ENCODE measurements at places on chromosomes 4 and X.
A peak's percentile ranks its signal among the peaks of the same experiment; 100 is the strongest.

- H3K36me3 ChIP-seq = peaks cover 6% of the 10 kb centered on the region
- peak; percentile 71 for DNase-seq
- no peaks in the 10 kb centered on the region for H3K4me1 ChIP-seq
- H3K27me3 ChIP-seq = peaks cover under 1% of the 10 kb centered on the region
- no peak overlapping the region for H3K27ac ChIP-seq
Observed at GRCh38 chrX:107454302-107454701, 4.8 kb downstream of the FRMPD3 start.

GRCh38 chr4:20395160-20395773 lies 143.6 kb downstream of the SLIT2 start:
- H3K36me3 ChIP-seq = no peaks in the 10 kb centered on the region
- H3K27me3 ChIP-seq = no peaks in the 10 kb centered on the region
- H3K4me1 ChIP-seq = no peaks in the 10 kb centered on the region
- no peak overlapping the region for H3K4me3 ChIP-seq
- peak; percentile 68 for DNase-seq
- no peak overlapping the region for H3K27ac ChIP-seq

GRCh38 chr4:1775731-1776500 lies 17.2 kb upstream of the FGFR3 start:
- no peak overlapping the region for H3K4me3 ChIP-seq
- no peaks in the 10 kb centered on the region for H3K27me3 ChIP-seq
- DNase-seq = peak; percentile 37
- peaks cover 6% of the 10 kb centered on the region for H3K4me1 ChIP-seq
- no peak overlapping the region for H3K27ac ChIP-seq

DNA sequence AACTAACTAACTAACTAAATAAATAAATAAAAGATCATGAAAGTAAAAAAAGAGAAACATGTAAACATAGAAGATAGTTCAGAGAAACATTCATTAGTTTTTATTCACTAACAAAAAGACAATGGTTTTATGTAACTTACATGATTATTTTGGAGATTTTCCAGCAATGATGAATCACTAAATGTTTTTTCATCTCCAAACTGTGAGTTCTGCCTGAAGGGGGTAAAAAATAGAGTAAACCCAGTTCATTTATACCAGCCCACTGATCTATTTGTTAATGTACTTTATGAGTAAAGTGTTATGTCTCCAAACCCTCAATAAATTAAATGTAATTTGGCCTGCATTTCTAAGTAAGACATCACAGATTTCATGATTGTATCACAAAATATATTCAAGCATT lies 101.1 kb downstream of the ATP8A1 start:
- H3K27me3 ChIP-seq = peaks cover 17% of the 10 kb centered on the region
- H3K36me3 ChIP-seq = no peaks in the 10 kb centered on the region
- no peak overlapping the region for H3K4me3 ChIP-seq
- no peak overlapping the region for H3K27ac ChIP-seq

DNA sequence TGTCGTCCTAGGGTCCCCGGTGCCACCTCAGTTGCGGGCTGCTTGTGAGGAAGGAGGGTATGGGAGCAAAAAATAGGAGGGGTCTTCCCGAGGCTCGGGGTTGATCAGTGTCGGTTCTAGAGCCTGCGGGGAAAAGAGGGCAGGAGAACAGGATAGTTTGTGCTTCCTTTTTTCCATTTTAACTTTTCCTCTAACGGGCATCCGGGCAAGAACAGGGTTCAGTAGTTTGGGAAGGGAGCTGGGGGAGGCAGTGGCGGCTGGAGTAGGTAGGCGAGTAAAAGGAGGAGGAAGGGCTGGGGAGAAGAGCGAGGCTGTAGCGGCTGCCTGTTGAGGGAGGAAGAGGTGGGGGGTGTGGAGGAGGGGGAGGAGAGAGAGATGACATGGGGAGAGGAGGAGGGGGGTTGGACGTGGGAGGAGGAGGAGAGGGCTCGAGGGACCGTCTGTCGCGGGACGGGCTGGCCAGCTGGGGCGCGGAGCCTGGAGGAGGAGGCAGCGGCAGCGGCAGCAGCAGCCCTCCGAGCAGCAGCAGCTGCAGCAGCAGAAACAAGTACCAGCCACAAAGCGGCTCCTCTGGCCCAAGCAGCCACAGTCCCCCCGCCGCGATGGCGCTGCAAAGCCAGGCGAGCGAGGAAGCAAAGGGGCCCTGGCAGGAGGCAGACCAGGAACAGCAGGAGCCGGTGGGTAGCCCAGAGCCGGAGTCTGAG lies at the start of gene SLC16A2:
TSS of gene SLC16A2 (plus strand) at position 458 of the 704 bp plus-strand sequence. CDS start at position 603, 145 bp downstream.
- H3K27ac ChIP-seq = peak within 1 kb of the TSS; percentile 56
- H3K27me3 ChIP-seq = peaks cover 11% of the 10 kb centered on the region
- peak; percentile 69 for DNase-seq
- no peaks in the 10 kb centered on the region for H3K36me3 ChIP-seq
- peak within 1 kb of the TSS; percentile 89 for H3K4me3 ChIP-seq
- no peaks in the 10 kb centered on the region for H3K4me1 ChIP-seq

- peaks cover 29% of the 10 kb centered on the region for H3K27me3 ChIP-seq
- peaks cover 21% of the 10 kb centered on the region for H3K36me3 ChIP-seq
- peaks cover 13% of the 10 kb centered on the region for H3K4me1 ChIP-seq
Observed at GRCh38 chrX:31260351-31260750, 188.5 kb upstream of the FTHL17 start.

DNA sequence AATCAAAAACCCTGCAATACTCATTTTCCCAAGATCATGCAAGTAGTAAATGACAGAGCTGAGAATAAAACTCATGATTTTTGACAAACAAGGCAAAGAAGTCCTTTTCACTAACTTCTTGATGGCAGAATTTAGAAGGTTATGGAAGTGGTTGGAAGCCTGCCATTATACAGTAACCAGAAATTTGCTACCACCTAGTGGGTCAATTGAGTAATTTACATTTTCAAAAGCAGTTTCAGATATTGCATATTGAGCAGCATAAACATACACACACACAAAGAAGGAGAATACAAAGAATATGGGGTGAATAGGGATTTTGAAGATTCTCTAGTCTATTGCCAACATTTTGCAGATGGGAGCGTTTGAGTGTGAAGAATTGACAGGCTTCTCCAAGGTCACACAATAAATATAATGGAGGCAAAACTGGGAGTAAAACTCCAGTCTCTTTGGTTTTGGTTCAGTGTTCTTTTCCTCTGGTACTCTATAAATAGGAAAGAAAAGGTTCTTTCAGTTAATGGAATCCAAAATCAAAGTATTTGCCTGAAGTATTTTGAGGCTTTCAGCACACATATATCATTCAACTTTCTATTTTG lies 70.2 kb downstream of the GC start:
- H3K4me1 ChIP-seq = no peaks in the 10 kb centered on the region
- H3K27me3 ChIP-seq = peaks cover 20% of the 10 kb centered on the region
- no peak overlapping the region for H3K4me3 ChIP-seq

DNA sequence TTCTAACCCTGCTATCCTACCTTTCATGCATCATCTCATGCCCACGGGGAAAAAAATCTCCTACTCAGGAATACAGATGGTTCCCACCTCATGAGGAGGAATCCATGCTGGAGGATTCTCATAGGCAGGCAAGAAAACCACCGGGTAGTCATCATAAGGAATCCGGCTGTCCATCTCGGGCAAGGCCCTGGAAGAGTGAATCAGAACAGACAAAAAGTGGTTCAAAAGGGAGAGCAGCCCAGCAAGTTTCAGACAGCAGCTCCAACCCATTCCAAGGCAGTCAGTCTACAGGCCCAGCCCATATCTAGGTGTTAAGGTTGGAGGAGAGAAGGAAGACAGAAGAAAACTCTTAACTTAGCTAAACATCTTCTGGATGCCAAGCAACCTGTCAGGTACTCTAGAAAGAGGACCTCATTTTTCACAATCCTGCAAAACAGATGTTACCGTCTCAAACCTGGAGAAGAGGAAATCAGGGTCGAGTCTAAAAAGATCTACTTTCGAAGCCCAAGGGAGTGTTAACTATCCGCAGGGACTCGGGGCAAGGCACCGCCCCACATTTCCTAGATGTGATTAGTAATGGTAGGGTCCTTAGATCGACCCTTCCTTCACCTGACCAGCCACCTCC lies 447 bp downstream of the PDZD11 start:
- peak overlapping the region; percentile 84 for H3K4me3 ChIP-seq
- DNase-seq = no peak
- H3K36me3 ChIP-seq = peaks cover 15% of the 10 kb centered on the region
- H3K27ac ChIP-seq = peak overlapping the region; percentile 53
- H3K4me1 ChIP-seq = peaks cover 6% of the 10 kb centered on the region

DNA sequence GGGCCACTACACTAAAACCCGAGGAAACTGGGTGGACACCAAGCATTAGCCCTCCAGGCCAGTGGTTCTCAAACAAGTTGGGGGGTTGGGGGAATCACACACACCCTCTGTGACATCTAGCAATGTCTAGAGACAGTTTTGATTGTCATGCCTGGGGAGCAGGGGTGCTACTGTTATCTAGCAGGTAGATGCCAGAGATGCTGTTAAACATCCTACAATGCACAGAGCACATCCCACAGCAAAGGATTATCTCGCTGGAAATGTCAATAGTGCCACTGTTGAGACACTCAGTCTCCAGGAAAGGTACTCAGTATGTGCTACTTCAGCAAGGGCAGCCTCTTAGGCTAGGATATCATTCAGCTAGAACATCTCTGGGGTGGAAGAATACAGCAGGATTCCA lies 1.3 kb downstream of the SMC1A start:
- H3K4me3 ChIP-seq = peak overlapping the region; percentile 76
- H3K27ac ChIP-seq = peak overlapping the region; percentile 94
- DNase-seq = no peak
- H3K27me3 ChIP-seq = no peaks in the 10 kb centered on the region
- peaks cover 13% of the 10 kb centered on the region for H3K36me3 ChIP-seq
- peaks cover 18% of the 10 kb centered on the region for H3K4me1 ChIP-seq

DNA sequence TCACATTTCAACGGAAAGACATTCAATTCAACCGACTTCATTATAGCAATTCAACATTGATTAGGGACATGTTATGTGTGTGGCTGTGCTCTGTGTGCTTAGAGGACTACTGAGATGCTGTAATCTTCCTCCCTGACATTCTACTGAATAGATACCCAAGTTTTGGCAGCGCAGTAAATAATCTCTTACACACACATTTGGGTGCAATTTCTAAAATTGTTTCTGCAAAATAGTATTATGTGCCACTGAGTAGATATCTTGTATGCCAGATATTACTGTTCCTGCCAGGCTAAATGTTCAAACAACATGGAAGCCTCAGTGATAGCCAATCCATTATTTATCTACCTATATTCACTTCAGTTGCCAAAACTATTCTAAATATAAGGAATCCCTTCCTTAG lies 41.3 kb downstream of the RTL9 start:
- H3K36me3 ChIP-seq = no peaks in the 10 kb centered on the region
- no peak overlapping the region for H3K27ac ChIP-seq
- H3K4me1 ChIP-seq = peaks cover 33% of the 10 kb centered on the region
- H3K4me3 ChIP-seq = no peak overlapping the region

GRCh38 chrX:119871245-119871598 lies 311 bp downstream of the RNF113A start:
- H3K4me1 ChIP-seq = no peaks in the 10 kb centered on the region
- peak overlapping the region; percentile 83 for H3K27ac ChIP-seq
- peak; percentile 25 for DNase-seq
- no peaks in the 10 kb centered on the region for H3K27me3 ChIP-seq

DNA sequence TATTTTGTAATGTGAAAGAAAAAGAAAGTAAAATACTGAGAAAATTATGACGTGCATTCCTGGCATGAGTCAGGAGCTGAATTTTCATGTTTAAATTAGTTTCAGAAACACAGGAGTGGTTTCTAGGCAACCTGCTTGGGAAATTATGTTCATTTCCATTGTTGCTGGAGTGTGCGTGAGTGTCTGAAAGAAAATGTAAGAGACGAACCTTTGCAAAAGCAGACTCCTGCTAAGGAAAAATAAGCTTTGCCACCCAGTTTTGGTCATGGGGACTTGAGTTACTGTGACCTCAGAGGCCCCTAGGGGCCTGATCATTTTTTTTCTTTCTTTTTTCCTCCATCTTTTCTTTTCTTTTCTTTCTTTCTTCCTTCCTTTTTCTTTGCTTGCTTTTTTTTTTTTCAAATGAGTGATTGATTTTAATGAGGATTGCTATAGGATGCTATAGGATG lies 18.8 kb upstream of the CHRNA9 start:
- peaks cover 14% of the 10 kb centered on the region for H3K36me3 ChIP-seq
- peak; percentile 92 for DNase-seq
- peak overlapping the region; percentile 100 for H3K27ac ChIP-seq
- H3K27me3 ChIP-seq = no peaks in the 10 kb centered on the region

DNA sequence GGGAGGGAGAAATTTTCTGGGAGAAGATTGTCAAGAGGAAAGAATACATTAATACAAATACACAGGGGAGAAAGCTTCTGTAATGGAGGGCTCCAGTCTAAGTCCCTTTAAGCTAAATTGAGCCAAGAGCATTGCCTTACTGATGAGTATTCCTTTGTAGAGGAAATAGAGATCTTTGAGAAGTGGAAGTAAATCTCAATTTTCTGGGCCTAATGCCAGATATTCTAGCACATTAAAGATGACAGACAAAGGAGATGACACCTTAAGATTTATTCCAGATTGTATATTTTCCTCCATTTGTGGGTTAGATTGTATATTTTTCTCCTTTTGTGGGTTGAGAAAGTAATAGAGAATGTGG lies 28.5 kb upstream of the SMAD1 start:
- no peaks in the 10 kb centered on the region for H3K36me3 ChIP-seq
- peaks cover 17% of the 10 kb centered on the region for H3K4me1 ChIP-seq
- no peak overlapping the region for H3K27ac ChIP-seq
- H3K27me3 ChIP-seq = no peaks in the 10 kb centered on the region

- no peak overlapping the region for H3K4me3 ChIP-seq
- no peaks in the 10 kb centered on the region for H3K4me1 ChIP-seq
- no peak for DNase-seq
- no peaks in the 10 kb centered on the region for H3K36me3 ChIP-seq
- no peak overlapping the region for H3K27ac ChIP-seq
Observed at GRCh38 chr4:108204518-108204917, 35.8 kb upstream of the LEF1 start.

DNA sequence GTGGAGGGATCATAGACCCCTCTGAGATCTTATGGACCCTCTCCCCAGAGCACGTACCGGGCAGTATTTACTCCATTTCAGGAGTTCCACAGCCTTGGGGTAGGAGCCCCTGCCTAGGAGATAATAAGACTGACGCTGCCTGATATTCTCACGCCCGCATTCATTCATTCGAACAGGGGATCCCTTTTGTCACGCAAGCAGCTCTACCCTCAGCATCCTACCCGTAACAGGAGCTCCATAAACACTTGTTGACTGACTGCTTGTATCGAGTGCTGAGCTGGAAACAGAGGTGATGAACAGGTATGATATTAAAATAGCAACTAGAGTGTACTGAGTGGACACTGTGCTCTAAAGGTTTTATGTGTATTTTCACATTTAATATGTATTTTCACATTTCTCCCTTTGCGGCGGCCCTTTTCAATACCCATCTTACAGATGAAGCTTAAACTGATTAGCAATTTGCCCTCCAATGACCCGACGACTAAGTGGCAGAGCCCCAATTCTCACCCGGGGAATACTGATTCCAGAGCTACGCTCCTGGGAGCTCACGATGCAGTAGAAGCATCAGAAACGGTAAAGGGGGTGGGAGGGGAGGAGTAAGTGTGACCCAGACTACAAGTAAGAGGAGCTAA lies 888 bp downstream of the RAB28 start:
- H3K4me1 ChIP-seq = peaks cover 11% of the 10 kb centered on the region
- peak overlapping the region; percentile 80 for H3K4me3 ChIP-seq
- H3K36me3 ChIP-seq = no peaks in the 10 kb centered on the region
- DNase-seq = peak; percentile 28

Data from MCF 10A (cell line).